CD4-positive, alpha-beta memory T cell (primary cell): ENCODE measurements at places on chromosomes 12 and 14. TPM values are rescaled to one million over a fixed set of nuclear protein-coding genes. Genes with fewer than 3 reads are reported as not detected.

DNA sequence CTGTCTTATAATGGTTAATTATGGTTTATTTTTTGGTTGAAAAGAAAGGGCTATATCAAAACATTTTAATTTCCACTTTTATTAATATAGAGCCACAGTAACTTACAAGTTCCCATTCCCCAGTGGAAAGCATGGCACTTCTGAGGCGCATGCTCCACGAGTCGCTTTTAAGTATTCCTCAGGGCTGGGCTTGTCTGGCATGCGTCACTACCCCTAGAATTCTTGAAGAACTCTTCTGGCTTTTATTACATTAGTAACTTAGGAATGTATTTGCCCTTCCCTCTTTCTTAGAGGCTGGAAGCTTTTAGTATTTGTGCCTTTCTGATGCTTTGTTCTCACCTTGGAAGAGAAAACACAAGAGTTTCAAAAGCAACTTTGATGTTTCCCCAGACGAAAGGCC is 81.1 kb downstream of the ESR2 start:
- no peak for DNase-seq
- no peak overlapping the region for H3K4me3 ChIP-seq
- H3K27ac ChIP-seq, result no peak overlapping the region
- no peaks in the 10 kb centered on the region for H3K27me3 ChIP-seq

DNA sequence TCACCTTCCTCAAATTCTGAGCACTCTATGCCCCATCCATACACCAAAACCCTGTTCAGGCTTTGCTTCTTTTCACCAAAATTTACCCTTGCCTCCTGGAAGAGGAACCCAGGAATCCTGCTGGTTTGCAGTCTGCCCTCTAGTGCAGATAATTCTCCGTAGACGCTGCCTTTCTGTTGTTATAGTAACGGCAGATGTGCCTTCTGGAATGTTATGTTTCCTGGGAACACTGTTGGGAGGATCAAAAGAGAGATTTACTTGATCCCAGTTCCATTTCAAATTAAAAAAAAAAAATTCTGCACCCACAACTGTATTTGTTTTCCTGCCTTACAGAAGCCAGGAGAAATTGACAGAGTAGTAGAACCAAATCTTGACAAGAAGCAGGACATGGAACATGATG is 104.2 kb upstream of the RMST start:
- no peaks in the 10 kb centered on the region for H3K36me3 ChIP-seq
- DNase-seq, result no peak
- no peaks in the 10 kb centered on the region for H3K4me1 ChIP-seq
- no peak overlapping the region for H3K27ac ChIP-seq
- H3K27me3 ChIP-seq, result no peaks in the 10 kb centered on the region
- no peak overlapping the region for H3K4me3 ChIP-seq

GRCh38 chr14:48111151-48111550 is 435.7 kb upstream of the MDGA2 start:
- H3K27me3 ChIP-seq, result no peaks in the 10 kb centered on the region
- H3K4me1 ChIP-seq, result no peaks in the 10 kb centered on the region
- no peaks in the 10 kb centered on the region for H3K36me3 ChIP-seq
- no peak for DNase-seq
- no peak overlapping the region for H3K27ac ChIP-seq
- H3K4me3 ChIP-seq, result no peak overlapping the region

DNA sequence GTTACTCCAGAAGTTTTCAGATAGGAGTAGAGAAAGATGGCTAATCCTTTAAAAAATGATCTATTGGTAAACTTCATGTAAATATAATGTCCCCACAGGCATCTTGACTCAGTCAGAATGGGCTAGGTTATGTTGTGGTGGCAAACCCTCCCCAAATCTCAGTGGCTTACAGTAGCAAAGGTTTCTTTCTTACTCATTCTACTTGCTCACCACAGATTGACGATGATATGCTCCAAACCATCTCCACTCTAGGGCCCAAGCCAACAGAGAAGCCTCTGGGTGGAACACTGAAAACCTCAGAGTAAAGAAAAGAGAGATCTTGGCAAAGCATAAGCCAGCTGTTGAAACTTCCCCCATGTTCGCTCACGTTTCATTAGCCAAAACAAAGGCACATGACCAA is 146.4 kb downstream of the EMP1 start:
- no peaks in the 10 kb centered on the region for H3K4me1 ChIP-seq
- H3K27ac ChIP-seq, result no peak overlapping the region

DNA sequence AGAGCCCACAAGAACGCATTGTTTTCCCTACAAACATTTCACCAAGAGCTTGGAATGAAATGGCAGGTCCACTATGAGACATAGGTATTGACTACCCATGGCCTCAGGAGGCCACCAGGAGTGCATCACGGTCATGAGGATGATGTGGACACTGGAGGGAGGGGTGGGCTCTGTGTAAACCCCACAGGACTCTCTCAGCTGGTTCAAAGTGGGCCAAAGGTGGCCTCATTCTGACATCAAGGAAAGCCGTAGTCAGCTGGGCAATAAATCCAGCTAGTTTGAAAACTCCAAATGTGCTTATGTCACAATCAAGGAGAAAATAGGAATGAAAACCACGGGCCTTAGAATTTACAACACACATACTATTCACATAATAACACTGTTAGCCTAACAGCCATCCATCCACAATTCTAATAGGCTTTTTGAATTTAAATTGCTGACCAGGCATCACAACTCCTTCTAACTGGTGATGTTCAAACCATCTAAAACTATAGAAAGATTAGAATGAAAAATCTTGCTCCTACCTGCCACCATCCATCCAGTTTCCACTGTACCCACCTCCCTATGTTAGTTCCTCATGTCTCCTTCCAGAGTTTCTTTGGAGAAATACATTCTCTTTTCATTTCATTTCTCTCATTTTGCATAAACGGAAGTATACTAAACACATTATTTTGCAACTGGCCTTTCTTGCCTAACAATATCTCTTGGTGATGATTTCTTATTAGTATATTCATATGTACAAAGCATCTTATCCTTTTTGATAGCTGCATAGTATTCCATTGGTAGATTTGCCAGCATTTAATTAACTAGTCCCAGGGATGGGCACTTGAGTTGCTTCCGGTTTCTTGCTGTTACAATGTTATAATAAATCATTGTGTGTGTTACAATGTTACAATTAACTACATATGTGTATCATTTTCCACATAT is 21.5 kb downstream of the CMKLR1 start:
- DNase-seq, result no peak
- no peaks in the 10 kb centered on the region for H3K27me3 ChIP-seq
- H3K4me1 ChIP-seq, result peaks cover 25% of the 10 kb centered on the region
- H3K27ac ChIP-seq, result no peak overlapping the region

DNA sequence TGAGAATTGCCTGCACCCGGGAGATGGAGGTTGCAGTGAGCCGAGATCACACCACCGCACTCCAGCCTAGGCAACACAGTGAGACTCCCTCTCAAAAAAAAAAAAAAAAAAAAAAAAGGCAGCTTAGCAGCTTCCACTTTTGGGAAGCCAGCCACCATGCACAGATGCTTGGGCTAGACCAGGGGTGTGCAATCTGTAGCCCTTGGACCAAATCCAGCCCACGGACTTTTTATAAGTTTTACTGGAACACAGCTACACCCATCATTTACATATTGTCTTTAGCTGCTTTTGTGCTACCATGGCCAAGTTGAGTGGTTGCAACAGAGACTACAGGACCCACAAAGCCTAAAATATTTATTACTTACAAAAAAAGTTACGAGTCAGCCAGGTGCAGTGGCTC is 6.7 kb downstream of the CIT start:
- DNase-seq, result no peak
- H3K4me1 ChIP-seq, result no peaks in the 10 kb centered on the region
- no peaks in the 10 kb centered on the region for H3K36me3 ChIP-seq

DNA sequence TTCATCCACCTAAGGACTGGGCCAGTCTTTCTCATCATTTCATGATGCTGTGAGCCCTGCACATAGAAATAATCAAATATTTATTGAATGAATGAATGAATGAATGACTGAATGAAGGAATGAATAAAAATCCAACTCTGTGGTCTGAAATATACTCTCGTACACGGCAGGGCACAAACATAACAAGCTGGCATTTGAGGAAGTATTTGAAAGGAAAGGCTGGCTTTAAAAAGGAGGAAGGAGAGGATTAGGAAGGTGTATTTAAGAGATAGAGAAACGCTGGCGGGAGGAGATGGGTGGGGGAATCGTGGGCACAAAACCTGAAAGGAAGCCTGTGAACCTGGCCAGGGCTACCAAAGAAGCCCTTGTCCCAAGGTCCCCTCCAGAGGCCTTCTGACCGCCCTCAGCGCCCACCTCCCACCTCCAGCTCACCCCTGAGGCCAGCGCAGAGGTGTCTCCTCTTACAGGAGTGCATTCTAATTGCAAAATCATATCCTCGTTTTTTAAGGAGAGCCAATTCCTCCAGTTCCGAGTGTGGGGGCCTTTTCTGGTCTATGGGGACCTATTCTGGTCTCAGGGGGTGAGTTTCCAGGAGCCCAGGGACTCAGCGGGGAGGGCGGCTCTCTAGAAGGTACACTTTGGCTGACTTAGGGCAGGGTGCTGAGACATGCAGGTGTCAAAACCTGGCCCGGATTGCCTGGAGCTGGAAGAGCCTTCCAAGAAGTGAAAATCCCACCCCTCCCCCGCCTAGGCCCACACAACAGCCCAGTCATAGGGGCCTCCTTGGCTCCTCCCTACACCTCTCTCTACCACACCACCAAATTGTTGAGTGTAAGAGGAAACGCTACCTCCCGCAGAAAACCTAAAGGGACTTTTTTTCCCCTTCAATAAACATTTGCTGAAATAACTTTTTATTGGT is 8.7 kb upstream of the JDP2 start:
- no peaks in the 10 kb centered on the region for H3K27me3 ChIP-seq
- no peak overlapping the region for H3K4me3 ChIP-seq
- DNase-seq, result no peak
- no peaks in the 10 kb centered on the region for H3K4me1 ChIP-seq
- H3K27ac ChIP-seq, result no peak overlapping the region

GRCh38 chr14:21039585-21040369 is 2.4 kb upstream of the RNASE7 start:
- no peak overlapping the region for H3K4me3 ChIP-seq
- H3K4me1 ChIP-seq, result peaks cover 16% of the 10 kb centered on the region
- no peaks in the 10 kb centered on the region for H3K27me3 ChIP-seq
- DNase-seq, result peak; percentile 47

The LIN7A gene
- total RNA-seq, result not detected

The PLEKHH1 gene
- total RNA-seq, result 0.41 TPM

The ARHGEF40 gene
- 0.42 TPM for total RNA-seq

The NANOG gene
- total RNA-seq, result not detected

The CEBPE gene
- 0.69 TPM for total RNA-seq

The IFI27 gene
- total RNA-seq, result 1.5 TPM

The RTL1 gene
- not detected for total RNA-seq

The ENDOU gene
- total RNA-seq, result not detected

The KITLG gene
- 0.14 TPM for total RNA-seq

The RNASE7 gene
- total RNA-seq, result not detected
